ENCODE measurements at places on chromosomes 7 and 10.

DNA sequence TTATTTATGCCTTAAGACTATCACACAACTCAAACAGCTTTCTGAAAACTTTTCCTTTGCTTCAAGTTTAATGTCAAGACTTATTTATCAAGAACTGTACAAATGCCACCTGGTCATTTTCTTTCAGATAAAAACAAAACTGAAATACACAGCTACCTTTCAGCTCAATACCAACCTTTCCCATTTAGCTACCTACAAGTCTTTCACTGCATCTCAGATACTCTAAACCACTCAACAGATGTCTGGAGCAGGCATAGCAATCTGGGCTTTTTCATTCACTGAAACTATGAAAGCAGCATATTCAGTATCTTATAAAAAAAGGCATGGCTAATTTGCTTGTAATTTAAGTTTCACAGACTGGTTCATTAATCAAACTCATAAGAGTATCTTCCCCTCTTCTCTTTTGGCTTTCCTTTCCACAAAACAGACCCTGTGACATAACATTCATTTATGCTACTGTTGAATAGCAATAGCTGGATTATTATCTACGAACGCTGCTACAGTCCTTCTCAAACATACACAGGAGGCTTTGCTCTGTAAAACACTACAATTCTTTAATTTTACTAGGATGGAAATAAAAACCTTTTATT is 8.2 kb downstream of the TRA2A start:
- DNase-seq, result no peak

GRCh38 chr10:17255512-17255911 is 27.5 kb downstream of the VIM start:
- DNase-seq, result no peak

DNA sequence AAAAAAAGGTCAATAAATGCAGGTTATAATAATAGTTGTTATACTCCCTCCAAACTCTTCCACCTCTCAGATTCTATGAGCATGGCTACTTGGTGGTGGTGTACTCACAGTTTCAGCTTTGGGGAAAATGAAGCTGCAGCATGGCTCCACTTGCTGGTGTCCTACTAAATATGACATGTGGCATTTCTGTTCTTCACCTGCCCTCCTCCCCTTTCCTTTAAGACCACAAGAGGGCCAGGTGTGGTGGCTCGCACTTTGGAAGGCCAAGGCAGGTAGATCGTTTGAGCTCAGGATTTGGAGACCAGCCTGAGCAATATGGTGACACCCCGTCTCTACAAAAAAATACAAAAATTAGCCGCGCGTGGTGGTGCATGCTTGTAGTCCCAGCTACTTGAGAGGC is 101.1 kb downstream of the SLC37A3 start:
- no peak for DNase-seq

GRCh38 chr10:59456199-59456598 is 93.8 kb upstream of the FAM13C start:
- no peak for DNase-seq

- DNase-seq, result peak; percentile 72
Measured at GRCh38 chr10:114526504-114527238, 122.4 kb upstream of the AFAP1L2 start.

DNA sequence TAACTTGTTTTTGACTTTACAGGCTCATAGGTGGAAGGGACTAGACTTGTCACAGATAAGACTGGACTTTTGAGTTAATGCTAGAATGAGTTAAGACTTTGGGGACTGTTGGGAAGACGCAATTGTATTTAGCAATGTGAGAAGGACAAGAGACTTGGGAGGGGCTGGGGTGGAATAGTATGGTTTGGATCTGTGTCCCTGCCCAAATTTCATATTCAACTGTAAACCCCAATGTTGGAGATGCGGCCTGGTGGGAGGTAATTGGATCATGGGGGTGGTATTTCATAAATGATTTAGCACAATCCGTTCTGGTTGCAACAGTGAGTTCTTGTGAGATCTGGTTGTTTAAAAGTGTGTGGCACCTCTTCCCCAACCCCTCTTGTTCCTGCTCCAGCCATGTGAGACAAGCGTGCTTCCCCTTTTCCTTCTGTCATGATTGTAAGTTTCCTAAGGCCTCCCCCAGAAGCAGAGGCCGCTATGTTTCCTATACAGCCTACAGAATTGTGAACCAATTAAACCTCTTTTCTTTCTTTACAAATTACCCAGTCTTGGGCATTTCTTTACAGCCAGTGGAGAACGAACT is 22.6 kb downstream of the RNF216 start:
- DNase-seq, result no peak

GRCh38 chr10:102675666-102676533 is 31.6 kb downstream of the TRIM8 start:
- DNase-seq, result no peak

DNA sequence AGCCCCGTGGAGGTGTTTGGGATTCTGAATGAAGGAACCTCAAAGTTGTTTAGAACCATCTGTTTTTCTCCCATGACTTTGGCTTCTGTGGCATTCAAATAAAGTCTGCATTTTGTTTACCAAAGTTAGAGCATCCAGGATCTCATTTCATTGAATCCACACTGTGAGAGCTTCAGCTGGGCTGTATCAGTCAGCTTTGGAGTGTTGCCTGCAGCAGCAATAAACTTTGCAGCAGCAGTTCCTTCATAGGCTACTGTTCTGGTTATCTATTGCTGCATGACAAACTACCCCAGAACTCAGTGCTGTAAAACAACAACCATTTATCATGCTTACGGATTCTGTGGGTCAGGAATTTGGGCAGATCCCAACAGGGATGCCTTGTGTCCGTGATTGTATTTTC is 1575.2 kb upstream of the LRRTM3 start:
- no peak for DNase-seq

- no peak for DNase-seq
Measured at GRCh38 chr7:132422502-132423111, 153.7 kb downstream of the PLXNA4 start.
